Mesendoderm (in vitro differentiated cells): ENCODE measurements at places on chromosomes 13 and 19.
A peak's percentile ranks its signal among the peaks of the same experiment; 100 is the strongest.

- no peak overlapping the region for H3K4me3 ChIP-seq
- no peak overlapping the region for H3K27ac ChIP-seq
- peaks cover 2% of the 10 kb centered on the region for H3K36me3 ChIP-seq
- DNase-seq = no peak
Observed at GRCh38 chr19:56091751-56092546, 29.1 kb downstream of the ZNF787 start.

DNA sequence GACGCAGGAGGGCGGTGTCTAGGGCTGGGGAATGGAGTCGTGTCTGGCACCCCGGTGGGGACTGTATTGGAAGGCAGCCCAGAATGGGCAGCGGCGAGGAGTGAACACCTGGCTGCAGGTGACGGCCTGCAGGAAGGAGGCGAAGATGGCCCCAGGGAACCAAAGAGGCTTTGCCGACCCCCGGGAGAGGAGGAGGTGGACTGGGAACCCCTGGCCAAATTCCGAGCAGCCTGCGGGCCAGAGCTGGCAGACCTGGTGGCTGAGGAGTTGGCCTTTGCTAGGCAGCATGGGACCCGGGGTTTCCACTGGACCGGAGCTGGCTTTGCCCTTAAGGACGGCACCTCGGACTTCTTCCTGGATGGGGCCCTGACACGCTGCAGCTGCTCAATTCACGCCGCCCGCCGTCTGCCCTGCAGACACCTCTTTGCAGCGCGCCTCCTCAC lies 25.9 kb downstream of the ZSWIM9 start:
- H3K27ac ChIP-seq = no peak overlapping the region
- H3K36me3 ChIP-seq = no peaks in the 10 kb centered on the region
- H3K4me1 ChIP-seq = no peaks in the 10 kb centered on the region
- DNase-seq = no peak
- H3K4me3 ChIP-seq = no peak overlapping the region

DNA sequence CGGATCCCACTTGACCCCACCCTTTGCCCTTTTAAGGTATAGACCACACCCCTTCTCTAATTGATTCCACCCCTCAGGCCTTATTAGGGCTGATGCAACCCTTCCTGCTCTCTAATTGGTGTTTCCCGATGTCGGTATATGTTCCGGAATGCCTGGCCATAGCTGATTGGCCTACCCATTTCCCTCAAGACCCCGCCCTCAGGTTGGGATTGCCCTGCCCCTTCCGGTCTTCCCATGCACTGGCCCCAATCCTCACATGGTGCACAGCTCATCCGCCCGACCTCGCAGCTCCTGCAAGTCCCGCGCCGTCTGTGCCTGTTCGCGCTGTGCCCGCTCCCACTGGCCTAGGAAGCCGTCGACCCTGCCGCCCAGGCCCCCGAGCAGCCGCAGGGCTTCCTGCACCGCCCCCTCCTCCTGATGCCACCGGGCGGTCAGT lies 18.1 kb downstream of the TSKS start:
- no peak overlapping the region for H3K4me3 ChIP-seq
- no peaks in the 10 kb centered on the region for H3K4me1 ChIP-seq
- peak; percentile 78 for DNase-seq
- no peaks in the 10 kb centered on the region for H3K36me3 ChIP-seq
- H3K27ac ChIP-seq = no peak overlapping the region
- no peaks in the 10 kb centered on the region for H3K27me3 ChIP-seq

GRCh38 chr19:16078759-16079707 lies 2.7 kb downstream of the TPM4 start:
- H3K36me3 ChIP-seq = peaks cover 8% of the 10 kb centered on the region
- peak overlapping the region; percentile 46 for H3K4me3 ChIP-seq
- peak; percentile 76 for DNase-seq
- H3K27me3 ChIP-seq = no peaks in the 10 kb centered on the region
- H3K4me1 ChIP-seq = peaks cover 4% of the 10 kb centered on the region

- no peaks in the 10 kb centered on the region for H3K4me1 ChIP-seq
- no peaks in the 10 kb centered on the region for H3K27me3 ChIP-seq
- no peak for DNase-seq
- no peak overlapping the region for H3K4me3 ChIP-seq
- H3K27ac ChIP-seq = no peak overlapping the region
- H3K36me3 ChIP-seq = no peaks in the 10 kb centered on the region
Observed at GRCh38 chr13:33032037-33032625, 15.9 kb downstream of the KL start.

DNA sequence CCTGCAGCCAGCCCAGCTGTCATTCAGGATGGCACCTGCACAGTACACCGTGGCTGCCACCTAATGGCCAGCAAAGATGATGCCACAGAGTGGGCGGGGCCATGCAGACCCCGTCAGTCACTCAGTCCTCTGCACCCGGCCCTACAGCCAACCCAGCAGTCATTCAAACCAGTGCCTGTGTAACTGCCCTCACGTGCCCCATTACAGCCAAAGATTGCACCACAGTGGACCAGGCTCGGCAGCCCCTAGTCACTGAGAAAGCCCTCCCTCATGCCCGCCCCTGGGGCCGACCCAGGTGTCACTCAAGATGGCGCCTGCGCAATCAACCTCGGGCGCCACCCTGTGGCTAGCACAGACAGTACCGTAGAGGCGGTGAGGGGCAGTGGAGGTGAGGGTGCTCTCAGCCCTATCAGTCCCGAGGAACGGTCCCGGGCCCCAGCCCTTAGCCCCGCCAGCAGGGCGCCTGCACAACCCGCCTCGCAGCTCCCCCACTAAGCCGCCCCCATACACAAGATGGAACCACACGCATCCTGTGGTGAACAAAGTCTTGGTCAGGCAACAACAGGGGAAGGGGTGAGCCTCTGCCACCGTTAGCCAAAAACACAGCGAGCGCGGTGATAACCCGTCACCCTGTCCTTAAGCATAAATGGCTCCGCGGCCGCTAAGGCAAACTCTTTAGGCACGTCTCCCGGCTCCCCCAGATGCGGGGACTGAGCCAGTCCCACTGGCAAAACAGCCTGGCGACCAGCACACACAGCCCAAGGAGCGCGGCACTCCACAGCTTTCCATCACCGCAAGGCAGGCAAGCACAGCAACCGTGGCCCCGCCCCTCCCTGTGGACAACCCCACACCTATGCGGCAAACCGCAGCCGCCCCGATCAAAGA lies 2.3 kb downstream of the PEG3 start:
- H3K27ac ChIP-seq = peak overlapping the region; percentile 8
- H3K27me3 ChIP-seq = no peaks in the 10 kb centered on the region
- no peaks in the 10 kb centered on the region for H3K4me1 ChIP-seq

GRCh38 chr19:45469945-45470761 lies 2.4 kb downstream of the FOSB start:
- H3K4me1 ChIP-seq = peaks cover 1% of the 10 kb centered on the region
- no peaks in the 10 kb centered on the region for H3K36me3 ChIP-seq
- H3K27me3 ChIP-seq = no peaks in the 10 kb centered on the region
- peak; percentile 54 for DNase-seq
- H3K4me3 ChIP-seq = no peak overlapping the region
- H3K27ac ChIP-seq = no peak overlapping the region

DNA sequence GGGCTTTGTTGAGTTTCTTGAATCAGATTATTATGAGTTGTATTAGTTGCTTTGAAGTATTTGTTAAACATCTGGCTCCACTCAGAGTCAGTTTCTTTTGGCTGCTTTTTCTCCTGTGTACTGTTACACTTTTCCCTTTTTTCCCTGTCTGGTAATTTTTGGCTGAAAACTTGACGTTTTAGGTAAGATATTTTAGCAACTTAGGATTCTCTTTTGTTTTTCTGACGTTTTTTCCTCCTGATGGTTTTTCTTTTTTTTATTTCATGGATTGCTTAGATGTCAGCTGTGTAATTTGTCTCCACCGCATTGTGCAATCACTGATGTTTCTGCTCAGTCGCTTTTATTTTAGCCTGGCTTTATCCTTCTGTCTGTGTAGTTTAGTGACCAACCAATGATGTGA lies 20.7 kb downstream of the RFC3 start:
- H3K4me3 ChIP-seq = no peak overlapping the region
- H3K27ac ChIP-seq = no peak overlapping the region
- no peaks in the 10 kb centered on the region for H3K27me3 ChIP-seq
- peaks cover 3% of the 10 kb centered on the region for H3K36me3 ChIP-seq
- no peaks in the 10 kb centered on the region for H3K4me1 ChIP-seq

DNA sequence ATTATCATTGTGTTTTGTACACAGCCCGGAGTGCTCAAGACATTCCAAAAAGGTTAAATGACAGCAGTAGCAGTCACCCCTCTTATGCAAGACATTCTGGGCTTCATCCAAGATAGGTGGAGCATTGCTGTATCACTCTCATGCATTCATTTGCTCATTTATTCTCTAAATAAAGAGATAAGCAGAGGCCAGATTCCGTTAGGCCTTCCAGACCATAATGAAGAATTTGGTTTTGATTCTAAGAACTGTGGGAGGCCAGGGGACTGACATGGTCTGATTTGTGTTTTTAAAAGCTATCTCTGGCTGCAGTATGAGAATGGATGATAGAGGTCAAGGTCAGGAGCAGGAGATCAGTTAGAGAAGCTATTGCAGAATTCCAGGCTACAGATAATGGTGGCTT lies 145.8 kb downstream of the KCNRG start:
- DNase-seq = no peak
- H3K4me1 ChIP-seq = no peaks in the 10 kb centered on the region
- H3K27me3 ChIP-seq = no peaks in the 10 kb centered on the region
- H3K36me3 ChIP-seq = no peaks in the 10 kb centered on the region
- H3K27ac ChIP-seq = no peak overlapping the region
- no peak overlapping the region for H3K4me3 ChIP-seq

DNA sequence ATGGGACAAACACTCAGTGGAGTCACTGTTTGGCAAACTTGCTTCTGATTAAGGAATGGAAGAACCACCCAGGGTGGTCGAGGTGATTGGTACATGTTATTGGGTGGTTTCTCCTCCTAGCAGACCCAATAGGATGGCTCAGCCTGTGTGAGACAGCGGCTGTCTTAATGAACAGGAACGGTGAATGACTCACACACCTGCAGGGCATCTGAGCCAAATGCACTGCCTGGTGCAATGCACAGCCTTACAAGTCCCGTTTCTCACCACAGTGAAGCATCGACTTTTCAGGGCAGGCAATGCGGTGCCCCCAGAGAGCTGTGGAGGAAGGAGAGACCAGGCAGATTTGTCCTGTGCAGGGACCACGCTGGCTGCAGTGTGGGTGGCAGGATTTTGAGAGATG lies 238.5 kb downstream of the FGF9 start:
- H3K27ac ChIP-seq = no peak overlapping the region
- H3K36me3 ChIP-seq = no peaks in the 10 kb centered on the region
- no peaks in the 10 kb centered on the region for H3K27me3 ChIP-seq
- H3K4me1 ChIP-seq = no peaks in the 10 kb centered on the region
- DNase-seq = peak; percentile 26
